ENCODE measurements at places on chromosomes 13 and 19. TPM values are rescaled to one million over a fixed set of nuclear protein-coding genes. Genes with fewer than 3 reads are reported as not detected.
A peak's percentile ranks its signal among the peaks of the same experiment; 100 is the strongest.

DNA sequence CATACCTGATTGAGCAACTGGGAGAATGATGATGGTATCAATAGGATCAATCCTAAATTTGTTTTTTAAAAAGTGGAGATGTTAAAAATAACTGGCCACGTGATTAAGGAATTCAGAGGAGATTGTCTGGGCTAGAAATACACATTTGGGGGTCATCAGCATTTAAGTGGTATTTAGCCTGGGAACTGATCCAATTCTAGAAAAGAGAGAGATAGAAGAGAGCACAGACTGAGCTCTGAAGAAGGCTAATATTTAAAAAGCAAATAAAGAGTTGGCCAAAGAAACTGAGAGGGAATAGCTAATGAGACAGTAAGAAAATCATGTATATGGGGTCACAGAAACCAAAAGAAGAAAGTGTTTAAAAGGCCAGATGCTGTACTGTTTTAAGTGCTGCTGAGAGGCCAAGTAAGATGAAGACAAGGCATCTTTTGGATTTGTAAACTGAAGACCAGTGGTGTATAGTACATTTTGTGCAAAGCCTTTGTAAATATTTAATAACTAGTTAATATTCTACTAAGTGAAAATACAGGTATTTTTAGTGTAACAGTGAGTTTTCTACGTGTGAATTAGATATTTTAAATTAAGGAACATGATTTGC is 40.2 kb downstream of the UBL3 start:
- DNase-seq = no peak

BTBD2 gene
- 53.4 TPM for total RNA-seq

- DNase-seq = peak; percentile 62
Measured at GRCh38 chr19:46766569-46767317, 20.5 kb upstream of the STRN4 start.

DNA sequence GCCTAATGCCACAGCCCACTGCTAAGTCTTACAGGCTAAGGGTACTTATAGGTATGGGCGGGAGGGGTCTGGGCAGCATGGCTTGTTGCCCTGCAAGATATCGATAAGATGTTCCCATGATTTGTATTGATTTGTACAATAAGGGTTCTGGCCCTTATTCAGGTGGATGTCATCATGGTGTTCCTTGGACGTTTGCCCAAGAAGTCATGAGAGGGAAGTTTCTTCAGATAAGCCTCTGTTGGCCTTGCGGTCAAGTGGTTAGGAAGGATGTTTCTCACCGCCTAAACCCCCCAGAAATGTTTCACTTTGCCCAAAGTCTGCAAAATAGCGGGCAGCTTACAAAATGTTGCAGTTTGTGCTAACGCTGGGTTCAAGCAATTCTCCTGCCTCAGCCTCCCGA is 7.3 kb downstream of the PARP4 start:
- DNase-seq = peak; percentile 8

All from MCF 10A (cell line).